ENCODE measurements at places on chromosomes 5 and 9.

GRCh38 chr9:73371801-73372200 is 220.1 kb downstream of the ANXA1 start:
- DNase-seq = no peak

- no peak for DNase-seq
Measured at GRCh38 chr9:16825971-16826625, 44.4 kb downstream of the BNC2 start.

- no peak for DNase-seq
Measured at GRCh38 chr5:141356950-141357349, 2.1 kb downstream of the PCDHGA4 start.

- no peak for DNase-seq
Measured at GRCh38 chr9:137354153-137354844, 52.2 kb upstream of the NRARP start.

GRCh38 chr5:115947260-115947659 is 15.0 kb upstream of the LVRN start:
- DNase-seq = no peak

- DNase-seq = no peak
Measured at GRCh38 chr5:17727098-17727497, 92.8 kb downstream of the TAF11L14 start.

- DNase-seq = no peak
Measured at GRCh38 chr9:92761686-92762085, 2.9 kb downstream of the BICD2 start.

DNA sequence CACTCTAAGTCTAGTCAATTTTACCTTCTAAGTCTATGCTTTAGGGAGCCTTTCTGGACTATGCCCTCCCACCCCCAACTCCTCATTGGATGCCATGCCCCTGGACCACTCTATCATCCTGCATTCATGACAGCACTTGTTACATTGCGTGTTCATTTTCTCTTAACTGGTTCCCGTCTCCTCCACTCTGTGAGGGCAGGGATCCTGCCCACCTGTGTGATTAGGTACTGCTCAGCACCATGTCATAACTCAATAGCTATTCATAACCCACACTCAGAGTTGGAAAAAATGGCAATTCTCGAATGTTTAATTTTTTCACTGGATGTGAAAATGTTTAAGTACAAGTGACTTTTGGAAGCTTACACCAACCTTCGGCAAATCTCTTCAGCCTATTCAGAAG is 88.5 kb downstream of the PRLR start:
- DNase-seq = no peak

- DNase-seq = no peak
Measured at GRCh38 chr5:72501488-72501887, 5.7 kb downstream of the ZNF366 start.

GRCh38 chr5:134248256-134248655 is 22.4 kb upstream of the PPP2CA start:
- no peak for DNase-seq

DNA sequence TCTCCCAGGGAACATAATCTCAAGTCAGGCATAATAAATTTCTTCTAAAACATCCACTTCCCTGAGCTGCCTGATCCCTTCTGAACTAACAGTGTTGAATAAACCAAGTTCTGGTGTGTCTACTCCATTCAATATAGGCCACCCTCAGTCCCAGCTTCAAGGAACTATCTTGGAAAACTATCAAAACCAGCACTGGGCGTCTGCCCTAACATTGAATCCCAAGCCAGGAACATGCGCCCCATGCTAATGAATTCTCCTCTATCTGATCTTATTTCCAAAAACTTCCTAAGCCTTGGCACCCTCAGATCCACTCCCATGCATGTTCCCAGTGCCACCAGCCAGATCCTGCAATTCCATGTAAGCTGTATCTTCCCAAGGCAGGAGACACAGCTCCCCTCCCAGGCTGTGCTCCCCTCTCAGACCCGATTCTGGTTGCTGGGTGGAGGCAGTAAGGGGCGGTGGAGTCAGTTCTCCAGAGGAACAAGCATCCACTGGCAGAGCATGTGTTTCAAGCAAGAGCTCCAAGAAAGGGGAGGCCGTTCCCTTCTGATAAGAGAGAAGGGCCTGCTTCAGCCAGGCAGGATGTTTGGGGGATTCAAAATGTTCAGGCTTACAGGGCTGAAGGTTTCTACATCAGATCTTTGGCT is 13.1 kb upstream of the FOXI1 start:
- DNase-seq = no peak

DNA sequence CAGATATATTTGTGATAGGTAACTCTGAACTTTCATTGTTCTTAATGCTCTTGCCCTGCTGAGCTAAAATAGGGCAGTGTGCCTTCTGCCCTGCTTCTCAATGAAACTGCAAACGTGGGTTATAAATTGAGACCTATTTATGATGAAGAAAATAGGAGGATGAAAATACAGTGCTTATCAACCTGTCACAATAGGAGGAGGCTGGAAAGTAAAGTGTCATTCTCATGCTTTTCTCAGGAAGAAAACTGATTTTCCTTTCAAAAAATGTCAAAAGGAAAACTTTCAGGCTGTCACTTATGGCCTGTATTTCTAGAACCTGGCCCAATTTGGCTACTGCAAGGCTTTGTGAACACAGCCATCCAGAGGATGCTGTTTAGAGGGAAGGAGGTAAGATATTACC is 130.3 kb upstream of the TUSC1 start:
- no peak for DNase-seq

GRCh38 chr9:111621895-111622480 is 9.1 kb upstream of the DNAJC25 start:
- peak; percentile 41 for DNase-seq

GRCh38 chr5:157459715-157460599 is at the start of gene NIPAL4:
NIPAL4 (plus strand) TSS chr5:157460213; CDS start chr5:157460321, 108 bp downstream.
- peak; percentile 33 for DNase-seq

DNA sequence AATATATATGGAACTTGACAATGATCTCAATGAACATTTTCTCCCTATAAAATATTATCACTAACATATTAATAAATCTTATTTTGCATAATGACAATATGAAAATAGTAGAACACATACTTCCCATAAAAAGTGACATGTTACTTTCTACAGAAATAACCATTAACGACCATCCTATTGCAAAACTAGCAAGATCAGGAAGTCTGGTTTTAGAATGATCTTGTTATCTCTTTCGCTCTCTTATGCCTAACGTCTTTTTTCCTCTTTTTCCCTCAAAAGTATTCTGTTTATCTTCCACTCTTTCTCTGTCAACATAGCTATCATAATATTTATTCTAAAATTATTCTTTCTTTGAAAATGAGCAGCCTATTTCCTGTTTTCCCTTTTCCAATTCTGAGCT is 21.6 kb upstream of the C5orf46 start:
- DNase-seq = no peak

DNA sequence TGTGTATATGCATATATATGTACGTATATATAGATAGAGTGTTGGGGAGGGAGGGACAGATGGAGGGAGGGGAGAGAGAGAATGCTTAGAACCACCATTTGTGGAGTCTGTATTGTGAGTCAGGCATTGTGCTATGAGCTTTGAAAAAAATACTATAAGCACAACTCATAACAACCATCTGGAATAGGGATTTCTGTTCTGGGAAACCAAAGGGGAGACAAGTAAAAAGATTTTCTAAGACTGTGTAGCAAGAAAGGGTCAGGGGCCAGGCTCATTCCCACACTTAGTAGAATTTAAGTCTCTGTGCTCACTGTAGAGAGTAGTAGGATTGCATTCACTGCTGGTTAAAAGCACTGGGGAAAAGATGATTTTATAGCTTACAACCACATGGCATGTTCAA is 202.3 kb upstream of the SGCD start:
- DNase-seq = no peak

GRCh38 chr5:148937239-148937638 is 110.8 kb downstream of the ADRB2 start:
- no peak for DNase-seq

DNA sequence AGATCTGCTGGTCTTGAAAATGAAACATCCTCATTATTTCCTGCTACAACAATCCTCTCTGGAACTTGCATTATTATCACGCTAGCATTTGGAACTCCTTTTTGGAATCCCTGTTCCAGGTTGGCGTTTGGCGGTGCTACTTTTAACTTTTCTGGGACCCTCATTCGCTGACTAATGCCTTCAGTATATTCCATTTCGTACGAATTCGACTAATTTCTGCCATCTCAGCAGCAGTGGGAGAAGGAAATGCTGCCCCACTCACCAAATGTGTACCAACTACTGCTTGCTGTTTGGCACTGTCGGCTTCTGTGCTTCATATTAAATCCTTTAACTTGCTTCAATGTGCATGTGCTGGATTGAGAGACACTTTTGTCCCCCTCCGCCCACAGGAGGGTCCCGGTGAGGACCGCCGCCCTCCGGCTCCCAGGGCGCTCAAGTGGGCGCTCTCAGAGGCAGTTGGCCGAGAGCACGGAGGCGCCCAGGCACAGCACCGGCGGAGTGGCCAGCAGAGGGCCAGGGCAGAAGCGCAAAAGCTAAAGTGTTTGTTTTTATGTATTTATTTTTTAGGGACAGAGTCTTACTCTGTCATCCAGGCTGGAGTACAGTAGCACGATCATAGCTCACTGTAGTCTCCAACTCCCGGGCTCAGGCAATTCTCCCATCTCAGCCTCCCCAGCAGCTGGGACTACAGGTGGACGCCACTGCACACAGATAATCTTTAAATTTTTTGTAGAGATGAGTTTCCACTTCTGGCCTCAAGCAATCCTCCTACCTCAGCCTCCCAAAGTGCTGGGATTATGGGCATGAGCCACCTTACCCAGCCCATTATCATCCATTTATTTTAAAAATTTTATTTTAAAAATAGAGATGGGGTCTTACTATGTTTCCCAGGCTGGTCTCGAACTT is 11.9 kb downstream of the PDE6A start:
- peak; percentile 49 for DNase-seq
